Hair follicular keratinocyte (primary cell): ENCODE measurements at places on chromosomes 6 and 20. TPM values are rescaled to one million over a fixed set of nuclear protein-coding genes. Genes with fewer than 3 reads are reported as not detected.

RAMACL gene
- 0.55 TPM in 1 of 2 replicates, not detected in the other for total RNA-seq

CST5 gene
- not detected in 2 replicates for total RNA-seq

OR2H2 gene
- total RNA-seq, result not detected in 2 replicates

PRKN gene
- total RNA-seq, result 0.39 TPM in 1 of 2 replicates, not detected in the other

SCAF8 gene
- total RNA-seq, result 15.7 and 18.1 TPM in 2 replicates

EYS gene
- 0.16 and 0.27 TPM in 2 replicates for total RNA-seq

BPI gene
- total RNA-seq, result not detected in 2 replicates

ZNF322 gene
- 4.9 and 6.2 TPM in 2 replicates for total RNA-seq

SUMO4 gene
- total RNA-seq, result 0.15 and 0.16 TPM in 2 replicates

MMP24 gene
- under 0.01 TPM in 1 of 2 replicates, not detected in the other for total RNA-seq

SLC17A2 gene
- total RNA-seq, result not detected in 2 replicates

SOBP gene
- 0.19 TPM in 1 of 2 replicates, not detected in the other for total RNA-seq

PI16 gene
- total RNA-seq, result not detected in 2 replicates

LRRN4 gene
- total RNA-seq, result 0.16 and 0.84 TPM in 2 replicates

LY6G6C gene
- 0.15 TPM in 1 of 2 replicates, not detected in the other for total RNA-seq

ECT2L gene
- not detected in 2 replicates for total RNA-seq

TCF21 gene
- total RNA-seq, result not detected in 2 replicates
